ENCODE measurements at places on chromosomes 7 and 10.

DNA sequence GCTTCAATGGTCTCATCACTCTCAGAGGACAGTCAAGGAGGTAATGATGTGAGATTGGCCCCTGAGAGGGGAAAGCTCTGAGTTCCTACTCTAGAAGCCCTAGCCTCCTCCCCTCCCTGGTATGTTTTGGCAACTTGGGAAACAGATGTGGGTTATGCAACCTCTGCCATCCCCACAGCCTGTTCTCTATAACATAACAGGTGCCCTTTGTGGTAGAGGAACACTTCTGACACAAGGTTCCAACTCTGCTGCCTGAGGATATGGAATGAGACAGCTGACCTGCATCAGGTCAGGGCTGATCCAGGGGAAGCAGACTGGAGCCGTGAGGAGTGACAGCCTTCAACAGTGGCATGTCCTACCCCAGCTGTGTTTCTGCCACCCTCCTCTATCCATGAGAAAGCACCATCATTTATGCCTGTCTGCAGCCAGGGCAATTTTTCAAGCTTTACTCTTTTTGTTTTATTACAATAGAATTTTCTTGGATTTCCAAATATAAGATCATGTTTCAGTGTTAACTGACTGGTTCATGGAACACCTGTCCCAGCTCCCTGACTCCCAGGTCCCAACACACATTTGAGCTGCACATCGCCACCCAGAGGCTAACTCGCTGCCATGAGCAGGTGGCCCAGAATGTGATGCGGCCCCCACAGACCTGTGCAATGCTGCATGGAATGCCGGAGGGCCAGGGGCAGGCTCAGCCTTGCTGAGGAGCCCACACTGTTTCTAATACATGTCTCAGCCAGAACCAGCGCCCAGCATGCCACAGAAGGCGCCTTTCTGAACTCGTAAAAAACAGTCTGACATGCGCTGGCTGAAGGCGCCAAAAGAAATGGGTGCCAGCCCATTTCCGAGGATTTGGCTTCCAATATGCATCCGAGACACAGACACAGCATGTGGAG, 124.8 kb upstream of the CHST15 start:
- DNase-seq = no peak

DNA sequence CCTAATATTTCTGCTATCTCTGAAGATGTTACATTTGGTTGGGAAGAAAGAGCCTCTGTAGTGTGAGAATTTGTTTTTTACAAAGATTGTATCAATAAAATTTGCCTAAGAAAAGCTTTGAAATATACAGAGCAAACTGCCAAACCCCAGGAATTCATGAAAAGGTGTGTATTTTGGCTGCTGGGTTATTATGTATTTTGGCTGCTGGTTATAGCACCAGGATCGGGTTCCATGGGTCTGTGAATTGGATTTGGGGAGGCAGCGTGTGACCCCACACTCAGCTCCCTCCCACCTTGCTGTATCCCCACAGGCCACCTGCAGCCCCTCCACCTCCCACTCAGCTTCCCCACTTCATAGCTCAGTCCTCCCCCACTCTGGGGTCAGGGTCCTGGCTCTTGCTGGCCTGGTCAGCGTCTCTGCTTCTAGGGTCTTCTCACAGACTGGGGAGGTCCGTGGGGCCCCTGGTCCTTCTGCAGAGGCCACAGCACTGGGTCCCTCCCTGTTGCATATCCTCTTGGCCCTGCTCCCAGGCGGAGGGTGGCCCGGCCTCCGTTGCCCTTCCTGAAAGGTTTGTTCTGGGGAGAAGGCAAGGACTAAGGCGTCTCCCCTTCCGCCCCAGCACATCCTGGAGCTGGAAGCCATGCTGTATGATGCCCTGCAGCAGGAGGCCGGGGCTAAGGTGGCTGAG, 24.0 kb upstream of the DPYSL4 start:
- no peak for DNase-seq

DNA sequence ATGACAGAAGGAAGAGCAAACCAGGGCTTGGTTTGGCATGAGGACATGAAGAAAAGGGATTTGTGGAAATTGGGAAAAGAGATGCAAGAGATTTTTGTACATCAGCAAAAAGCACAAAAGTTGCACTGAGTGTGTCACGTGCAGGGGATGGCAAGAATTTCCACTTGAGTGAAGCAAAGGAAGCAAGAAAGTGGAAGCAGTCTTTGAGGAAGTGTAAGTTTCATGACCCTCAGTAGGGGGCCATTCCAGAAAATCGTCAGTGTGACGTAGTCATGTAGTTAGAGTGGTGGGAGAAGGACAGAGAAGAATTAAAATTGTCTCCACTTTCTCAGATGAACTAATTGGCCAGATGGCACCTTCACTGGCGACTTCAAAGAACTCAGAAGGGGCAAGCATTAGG, 123.3 kb upstream of the FZD1 start:
- no peak for DNase-seq

DNA sequence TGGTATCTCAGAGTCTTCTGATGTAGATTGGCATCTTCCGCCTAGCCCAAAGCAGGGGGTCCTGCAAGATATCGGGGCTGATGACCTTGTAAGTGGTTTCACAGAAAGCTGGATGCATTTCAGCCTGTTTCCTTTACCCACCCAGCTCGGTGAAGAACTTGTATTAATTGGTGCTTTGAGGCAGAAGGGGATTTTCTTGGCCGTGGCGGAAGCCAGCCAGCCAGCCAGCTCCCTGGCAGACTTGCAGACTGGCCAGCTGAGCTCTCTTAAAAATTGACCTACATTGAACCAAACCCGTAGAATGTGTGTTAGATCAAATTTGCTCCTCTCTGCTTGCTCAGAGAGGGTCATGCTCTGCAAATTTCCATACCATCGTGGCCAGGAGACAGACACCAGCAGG, 218.4 kb downstream of the ADAM12 start:
- DNase-seq = no peak

GRCh38 chr10:119821182-119821581, 51.5 kb downstream of the MCMBP start:
- DNase-seq = no peak

Data from GM03348 (cell line).